Fibroblast of mammary gland (primary cell): ENCODE measurements at places on chromosomes 4 and X.

GRCh38 chr4:42628740-42629139 is 28.2 kb downstream of the ATP8A1 start:
- no peak for DNase-seq

GRCh38 chrX:22481436-22481835 is 208.7 kb downstream of the CBLL2 start:
- no peak for DNase-seq

DNA sequence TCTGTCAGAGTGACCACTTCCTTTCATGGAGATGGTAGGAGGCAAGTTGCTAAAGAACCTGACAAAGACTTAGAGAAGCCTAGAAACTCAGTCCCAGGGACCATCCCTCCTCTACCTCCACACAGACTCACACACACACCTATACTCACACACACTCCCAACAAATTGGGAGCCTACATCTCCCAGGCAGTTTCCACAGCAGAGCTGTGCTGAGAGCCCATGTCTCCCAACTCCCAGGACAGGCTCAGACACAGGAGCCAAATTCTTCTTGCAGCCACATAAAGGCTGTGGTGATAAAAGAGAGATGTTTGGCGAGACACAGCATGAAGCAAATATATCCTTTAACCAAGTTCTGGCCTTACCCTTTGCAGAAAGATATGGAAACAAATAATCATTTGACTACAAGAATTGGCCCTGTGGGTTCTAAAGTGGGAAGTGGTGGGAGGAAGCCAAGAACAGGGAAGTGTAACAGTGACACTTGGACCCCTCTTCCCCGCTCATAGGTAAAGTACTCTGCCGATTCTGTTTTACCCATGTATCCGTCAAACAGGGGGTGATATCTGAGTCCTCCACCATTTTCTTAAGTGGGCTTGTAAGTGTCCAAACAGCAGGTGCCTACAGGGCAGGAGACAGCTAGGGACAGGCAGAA is 11.0 kb upstream of the IDS start:
- no peak for DNase-seq

DNA sequence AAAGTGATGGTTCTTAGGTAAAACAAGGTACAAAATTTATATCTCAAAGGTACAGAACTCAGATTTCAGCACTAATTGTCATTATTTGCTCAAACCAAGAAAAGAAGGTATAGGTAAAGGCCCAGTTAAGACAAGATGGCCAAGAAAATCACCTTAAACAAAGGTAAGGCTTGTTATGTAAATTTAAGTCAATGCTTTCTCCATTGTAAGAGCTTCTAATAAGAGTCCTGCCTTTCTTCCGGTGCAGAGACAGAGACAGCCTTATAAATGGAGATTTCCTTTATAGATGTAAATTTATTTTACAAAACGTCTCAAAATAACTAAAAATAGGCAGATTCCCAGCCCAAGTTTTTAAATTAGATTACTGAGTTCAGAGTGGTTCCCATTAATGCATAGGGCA is 89.9 kb downstream of the EDA start:
- no peak for DNase-seq

- peak; percentile 60 for DNase-seq
Measured at GRCh38 chr4:189021831-189022230, 882.6 kb downstream of the TRIML1 start.

GRCh38 chr4:158799856-158800255 is 31.0 kb downstream of the FNIP2 start:
- DNase-seq: no peak

DNA sequence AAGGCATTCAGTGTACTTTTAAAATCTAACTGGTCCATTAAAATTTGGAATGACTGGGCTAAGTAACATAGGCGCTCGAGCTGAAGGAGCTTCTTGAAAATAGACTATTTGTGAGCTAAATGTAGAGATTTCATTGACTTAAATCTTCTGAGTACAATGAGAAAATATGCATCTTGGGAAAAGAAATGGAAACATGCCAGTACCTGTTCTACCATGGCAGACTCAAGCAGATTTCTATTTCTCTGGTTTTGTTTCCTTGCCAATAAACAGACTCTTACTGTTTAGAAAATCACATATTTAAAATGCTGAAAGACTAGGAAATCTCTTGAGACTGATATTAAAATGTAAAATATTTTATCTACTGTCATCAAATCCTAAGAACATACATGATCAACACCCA is 678.1 kb downstream of the FAT4 start:
- DNase-seq: no peak

DNA sequence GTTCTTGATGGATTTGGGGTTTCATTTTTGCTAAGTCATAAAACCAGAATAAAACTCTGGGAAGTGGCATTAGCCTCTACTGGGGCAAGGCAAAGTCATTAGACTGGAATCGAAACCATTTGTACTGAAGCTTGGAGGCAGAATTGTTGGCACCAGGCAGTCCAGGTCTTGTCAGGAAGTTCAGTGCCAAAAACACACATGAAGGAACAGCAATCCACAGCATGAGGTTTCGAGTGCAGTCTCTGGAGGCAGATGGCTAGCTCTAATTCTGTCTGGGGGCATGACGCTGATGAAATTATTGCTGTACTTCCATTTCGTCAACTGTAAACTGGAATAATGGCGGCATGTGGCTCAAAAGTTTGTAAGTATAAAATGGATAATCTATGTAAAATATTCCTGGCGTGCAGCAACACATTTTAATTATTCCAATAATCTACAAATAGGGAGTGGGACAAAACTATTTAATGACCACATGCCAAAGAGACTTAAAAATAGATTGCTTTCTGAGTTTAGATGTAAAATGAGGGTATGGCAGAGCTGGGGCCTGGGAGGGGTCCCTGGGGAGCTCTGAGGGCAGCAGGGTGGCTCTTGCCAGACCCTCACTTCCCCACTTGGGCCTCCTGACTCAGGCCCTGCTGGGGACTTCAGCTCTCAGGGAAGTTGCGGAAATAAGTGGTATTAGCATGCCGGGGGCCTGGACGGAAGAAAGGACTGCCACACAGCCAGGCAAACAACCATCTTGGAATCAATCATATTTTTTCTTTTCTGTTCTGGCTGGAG is 18.8 kb upstream of the CENPU start:
- DNase-seq: no peak

- no peak for DNase-seq
Measured at GRCh38 chrX:153685156-153685536, 2.6 kb upstream of the SLC6A8 start.

DNA sequence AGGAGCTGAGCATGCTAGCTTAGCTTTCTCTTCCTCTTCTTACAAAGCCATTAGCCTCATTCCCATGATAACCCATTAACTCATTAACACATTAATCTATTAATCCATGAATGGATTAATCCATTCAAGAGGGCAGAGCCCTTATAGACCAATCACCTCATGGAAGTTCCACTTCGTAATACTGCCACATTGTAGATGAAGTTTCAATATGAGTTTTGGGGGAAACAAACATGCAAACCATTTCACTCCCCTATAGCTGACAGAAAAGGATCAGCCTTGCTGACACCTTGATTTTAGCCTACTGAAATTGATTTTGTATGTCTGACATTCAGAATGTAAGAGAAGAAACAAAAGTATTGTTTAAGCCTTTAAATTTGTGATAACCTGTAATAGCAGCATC is 251.8 kb upstream of the GALNTL6 start:
- DNase-seq: no peak

DNA sequence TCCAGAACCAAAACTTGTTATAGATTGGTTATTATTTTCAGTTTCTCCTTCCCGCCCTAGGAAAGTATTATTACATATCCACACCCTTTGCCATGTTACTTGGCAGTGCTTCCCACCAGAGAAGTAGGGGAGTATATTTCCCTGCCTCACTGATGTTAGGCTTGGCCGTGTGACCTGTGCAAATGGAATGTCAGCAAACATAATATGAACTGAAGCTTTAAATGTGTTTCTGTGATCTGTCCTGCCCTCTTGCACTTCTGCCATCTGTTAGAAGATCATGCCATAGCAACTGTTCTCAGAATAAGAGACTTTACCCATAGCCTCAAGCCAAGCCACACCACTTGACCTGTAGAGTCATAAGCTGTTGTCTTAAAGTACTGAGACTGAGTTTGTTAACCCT is 36.7 kb upstream of the NEUROG2 start:
- DNase-seq: peak; percentile 77

GRCh38 chrX:78661836-78662235 is 2.7 kb upstream of the RTL3 start:
- no peak for DNase-seq

DNA sequence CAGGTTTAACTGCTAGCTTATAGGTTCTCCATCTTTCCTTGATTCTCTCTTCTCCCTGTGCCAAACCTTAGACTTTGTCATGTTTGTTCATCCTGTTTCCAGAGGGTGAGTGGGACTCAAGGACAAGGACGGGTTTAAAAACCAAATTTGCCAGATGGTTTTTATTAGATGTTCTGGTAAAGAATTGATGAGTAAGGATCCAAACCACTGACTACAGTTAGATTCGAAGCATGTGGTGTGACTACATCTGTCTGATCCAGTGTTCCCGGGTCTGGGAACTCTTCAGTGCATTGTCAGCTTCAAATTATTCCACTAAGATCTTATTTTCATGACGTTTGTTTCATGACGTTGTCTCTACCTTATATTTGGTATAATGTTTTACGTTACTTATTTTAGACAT is 37.5 kb downstream of the MTMR1 start:
- DNase-seq: peak; percentile 97

- DNase-seq: no peak
Measured at GRCh38 chr4:177802162-177802561, 359.9 kb upstream of the AGA start.

DNA sequence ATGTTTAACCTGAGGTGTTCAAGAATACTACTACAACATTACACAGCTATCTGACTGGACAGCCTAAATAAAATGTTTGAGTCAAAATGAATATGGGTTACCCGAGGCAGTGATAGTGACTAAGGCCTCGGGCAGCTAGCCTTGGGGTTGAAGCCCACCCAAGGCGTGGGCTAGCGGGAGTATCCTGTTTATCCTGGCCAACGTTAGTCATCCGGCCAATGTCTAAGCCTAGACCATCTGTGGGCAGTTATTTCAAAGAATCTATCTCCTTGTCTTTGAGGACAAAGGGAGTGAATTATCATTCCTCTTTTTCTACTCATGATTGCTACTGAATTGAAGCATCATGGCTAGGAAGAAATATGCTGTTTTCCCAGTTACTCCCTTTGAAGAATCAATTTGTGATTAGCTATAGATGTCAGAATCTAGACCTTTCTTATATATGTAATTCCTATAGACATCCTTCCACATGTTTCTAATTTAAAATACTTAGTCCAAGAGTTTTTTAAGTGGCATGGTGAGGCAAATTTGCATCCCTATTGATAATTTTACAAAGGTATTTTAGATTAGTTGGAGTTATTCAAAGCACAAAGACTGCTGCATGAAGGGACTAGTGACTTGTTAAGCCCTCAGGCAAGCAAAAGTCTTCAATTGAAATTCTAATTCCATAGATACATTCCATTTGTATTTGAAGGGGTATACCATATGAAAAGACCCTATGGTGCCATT is 6.0 kb upstream of the PDGFC start:
- peak; percentile 98 for DNase-seq

DNA sequence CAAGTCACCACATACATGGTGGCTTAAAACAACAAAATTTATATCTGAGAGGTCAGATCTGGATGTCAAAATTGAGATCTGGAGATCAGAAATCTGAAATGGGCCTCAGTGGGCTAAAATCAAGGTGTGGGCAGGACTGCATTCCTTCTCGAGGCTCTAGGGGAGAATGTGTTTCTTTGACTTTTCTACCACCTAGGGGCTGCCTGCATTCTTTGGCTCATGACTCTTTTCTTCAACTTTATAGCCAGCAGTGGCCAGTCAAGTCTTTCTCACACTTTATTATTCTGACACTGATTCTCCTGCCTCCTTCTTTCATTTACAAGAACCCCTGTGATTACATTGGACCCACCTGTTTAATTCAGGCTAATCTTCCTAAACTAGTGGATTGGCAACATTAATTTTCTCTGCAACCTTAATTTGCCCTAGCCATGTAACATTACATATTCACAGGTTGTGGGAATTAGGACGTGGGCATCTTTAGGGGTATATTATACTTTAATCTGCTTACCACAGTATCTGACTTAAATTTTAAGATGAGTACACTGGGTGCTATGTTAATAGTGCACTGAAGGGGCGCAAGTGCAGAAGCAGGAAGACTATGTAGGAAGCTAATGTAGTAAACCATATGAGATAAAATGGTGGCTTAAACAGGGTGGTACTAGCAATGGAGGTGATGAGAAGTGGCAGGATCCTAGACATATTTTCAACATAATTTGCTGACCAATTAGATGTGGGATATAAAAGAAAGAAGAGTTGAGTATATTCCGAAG is 188.0 kb downstream of the SLC4A4 start:
- DNase-seq: no peak

DNA sequence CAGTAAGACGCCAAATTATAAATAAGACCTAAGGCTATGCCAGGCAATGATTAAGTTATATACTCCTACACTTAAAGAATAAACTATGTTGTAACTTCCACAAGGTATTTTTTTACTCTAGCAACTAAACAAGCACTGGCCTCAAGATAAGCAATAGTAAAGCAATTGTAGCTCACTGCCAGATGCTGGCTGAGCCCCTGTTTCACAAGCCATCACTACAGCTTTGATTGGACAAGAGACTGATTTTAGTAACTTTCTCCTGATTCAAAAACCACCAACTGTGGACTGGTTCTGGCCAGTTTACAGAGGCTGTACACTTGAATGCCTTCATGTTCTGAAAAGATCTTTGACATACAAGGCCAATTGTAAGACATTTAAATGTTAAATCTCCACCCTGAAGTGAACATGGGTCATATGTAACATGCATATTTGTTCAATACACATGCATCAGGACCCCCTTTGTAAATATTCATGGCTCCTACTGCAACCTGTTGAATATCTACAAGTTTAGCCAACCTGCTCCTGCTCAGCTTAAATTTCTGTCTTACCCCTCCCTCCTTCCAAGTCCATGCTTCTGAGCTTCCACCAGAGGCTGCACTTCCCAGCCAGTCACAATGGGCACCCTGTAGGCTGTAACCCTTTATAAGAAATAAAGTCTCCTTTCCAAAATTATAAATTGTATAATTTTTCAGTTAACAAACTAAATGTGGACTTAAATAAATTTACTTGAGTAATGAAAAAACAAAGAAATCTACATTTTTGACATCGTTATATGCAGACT is 423.6 kb downstream of the ANKRD50 start:
- no peak for DNase-seq

GRCh38 chr4:152050106-152050505 is 289.3 kb upstream of the GATB start:
- no peak for DNase-seq

DNA sequence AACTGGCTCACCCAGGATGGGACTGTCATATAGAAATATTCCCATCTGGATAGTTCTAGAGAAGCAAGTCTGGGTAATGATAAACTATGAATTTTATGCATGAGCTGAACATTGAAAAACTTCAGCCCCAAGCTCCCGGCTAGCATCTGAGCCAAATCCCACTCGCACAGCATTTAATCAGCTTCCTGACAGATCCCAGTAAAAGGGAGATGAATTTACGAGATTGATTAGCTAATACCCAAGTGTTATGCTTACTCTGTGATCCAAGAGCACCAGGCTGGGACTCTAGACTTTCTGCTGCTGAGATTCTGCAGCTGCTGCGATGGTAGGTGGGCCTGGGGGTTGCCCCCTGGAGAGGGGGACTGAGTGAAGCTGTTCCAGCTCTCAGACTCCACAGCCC is 28.0 kb downstream of the FRMPD3 start:
- no peak for DNase-seq
